Activated CD4-positive, alpha-beta T cell treated with anti-CD3 and anti-CD28 coated beads, Interleukin-2, amount 10 ng/mL, durations not matched to agents 24 days and 14 days (primary cell): ENCODE measurements at places on chromosomes 12 and 14. TPM values are rescaled to one million over a fixed set of nuclear protein-coding genes. Genes with fewer than 3 reads are reported as not detected.

The LAG3 gene
- 253 and 269 TPM in 2 replicates for total RNA-seq

The CACNA1C gene
- 0.07 TPM in 2 replicates for total RNA-seq

The WBP11 gene
- total RNA-seq = 136 and 138 TPM in 2 replicates

The OR11H12 gene
- not detected in 2 replicates for total RNA-seq

The RERG gene
- total RNA-seq = not detected in 2 replicates

The SOAT2 gene
- total RNA-seq = not detected in 2 replicates

The CLEC4C gene
- not detected in 2 replicates for total RNA-seq

GRCh38 chr12:52056801-52057637 is 5.8 kb downstream of the NR4A1 start:
- H3K27me3 ChIP-seq = no peaks in the 10 kb centered on the region
- H3K4me1 ChIP-seq = peaks cover 18% of the 10 kb centered on the region
- H3K27ac ChIP-seq = no peak overlapping the region
- DNase-seq = no peak

DNA sequence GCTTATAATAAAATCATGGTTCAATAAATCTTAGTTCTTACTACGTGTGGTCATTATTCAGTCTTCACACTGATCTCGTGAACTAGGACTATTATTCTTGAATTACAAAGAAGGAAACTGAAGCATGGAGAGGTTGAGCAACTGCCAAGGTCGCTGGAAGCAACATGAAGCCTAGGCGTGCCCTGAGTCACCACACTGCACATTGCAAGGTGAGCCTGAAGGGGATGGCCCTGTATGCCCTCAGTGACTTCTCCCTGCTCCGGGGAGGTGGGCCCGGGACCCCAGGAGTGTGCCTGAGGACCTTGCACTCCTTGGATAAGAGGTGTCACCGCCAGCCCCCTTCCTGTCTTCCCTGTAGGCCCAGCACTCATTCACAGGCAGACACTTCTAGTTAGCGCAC is 161.6 kb downstream of the CACNA1C start:
- DNase-seq = no peak
- H3K27me3 ChIP-seq = peaks cover 11% of the 10 kb centered on the region
- no peaks in the 10 kb centered on the region for H3K4me1 ChIP-seq
- H3K27ac ChIP-seq = no peak overlapping the region

- peaks cover 4% of the 10 kb centered on the region for H3K36me3 ChIP-seq
- H3K27ac ChIP-seq = no peak overlapping the region
- no peaks in the 10 kb centered on the region for H3K27me3 ChIP-seq
- H3K4me1 ChIP-seq = peaks cover 19% of the 10 kb centered on the region
Measured at GRCh38 chr12:68953536-68953935, 20.6 kb upstream of the CPM start.

DNA sequence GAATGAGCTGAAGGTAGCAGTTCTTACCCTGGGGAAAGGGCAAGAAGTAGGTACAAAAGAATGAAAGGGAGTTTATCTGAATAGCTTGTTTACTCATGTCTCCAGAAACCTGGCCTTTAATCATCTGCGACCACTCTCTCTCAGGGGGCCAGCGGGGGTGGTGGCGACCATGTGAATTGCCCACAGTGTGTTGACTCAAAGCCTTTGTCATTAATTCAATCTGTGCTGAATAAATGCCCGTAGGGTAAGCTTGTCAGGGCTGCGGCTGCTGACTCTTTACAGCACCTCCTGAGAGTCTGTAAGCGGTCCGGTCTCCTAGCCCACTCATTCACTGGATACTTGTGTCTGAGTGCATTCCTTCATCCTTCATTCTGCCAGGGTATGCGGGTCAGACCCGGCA is 874.4 kb downstream of the SLC6A15 start:
- no peaks in the 10 kb centered on the region for H3K36me3 ChIP-seq
- no peak for DNase-seq
- no peaks in the 10 kb centered on the region for H3K4me1 ChIP-seq

DNA sequence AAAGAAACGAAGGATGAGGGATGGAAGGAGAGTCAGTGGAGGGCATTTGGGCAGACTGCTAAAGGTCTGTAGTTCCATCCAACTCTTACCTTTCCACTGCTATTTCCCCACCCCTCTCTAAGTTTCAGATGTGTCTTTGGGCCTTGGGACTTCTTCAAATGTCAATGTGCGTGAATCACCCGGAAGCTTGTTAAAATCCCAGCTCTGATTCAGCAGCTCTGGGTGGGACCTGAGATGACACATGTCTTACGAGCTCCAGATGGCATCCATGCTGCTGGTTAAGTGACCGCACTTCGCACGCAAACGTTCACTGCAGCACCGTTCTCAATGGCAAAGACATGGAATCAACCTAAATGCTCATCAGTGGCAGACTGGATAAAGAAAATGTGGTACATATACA is 309.9 kb downstream of the VRK1 start:
- no peak for DNase-seq
- peaks cover 2% of the 10 kb centered on the region for H3K36me3 ChIP-seq
- H3K4me3 ChIP-seq = no peak overlapping the region
- peaks cover 1% of the 10 kb centered on the region for H3K27me3 ChIP-seq
- H3K4me1 ChIP-seq = no peaks in the 10 kb centered on the region

GRCh38 chr12:101857043-101857558 is 20.3 kb upstream of the DRAM1 start:
- no peak for DNase-seq
- no peaks in the 10 kb centered on the region for H3K27me3 ChIP-seq
- peaks cover 3% of the 10 kb centered on the region for H3K36me3 ChIP-seq
- no peak overlapping the region for H3K27ac ChIP-seq

DNA sequence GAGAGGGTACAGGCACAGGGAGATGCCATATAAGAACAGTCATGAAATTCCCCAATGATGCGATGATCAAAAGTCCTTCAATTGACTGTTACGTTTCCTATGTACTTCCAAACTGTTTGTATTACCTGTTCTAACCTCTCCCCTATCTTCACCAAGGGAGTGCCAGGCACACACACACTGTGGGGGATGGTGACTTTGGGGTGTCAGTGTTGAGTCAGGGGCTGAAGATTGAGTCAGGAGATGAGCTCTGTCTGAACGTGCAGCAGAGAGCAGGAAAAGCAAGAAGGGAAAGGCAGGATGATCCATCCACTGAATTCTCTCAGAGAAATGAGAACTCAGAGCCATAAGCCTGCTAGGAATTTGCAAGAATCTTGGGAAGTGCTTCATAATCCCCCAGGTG is 153.4 kb downstream of the EFCAB11 start:
- H3K4me3 ChIP-seq = no peak overlapping the region
- no peak overlapping the region for H3K27ac ChIP-seq
- H3K27me3 ChIP-seq = peaks cover 2% of the 10 kb centered on the region
- no peaks in the 10 kb centered on the region for H3K36me3 ChIP-seq
- DNase-seq = no peak

- DNase-seq = no peak
- H3K27me3 ChIP-seq = no peaks in the 10 kb centered on the region
- H3K27ac ChIP-seq = no peak overlapping the region
- H3K4me3 ChIP-seq = no peak overlapping the region
- H3K36me3 ChIP-seq = peaks cover 3% of the 10 kb centered on the region
- no peaks in the 10 kb centered on the region for H3K4me1 ChIP-seq
Measured at GRCh38 chr12:124368421-124369032, 73.6 kb downstream of the RFLNA start.

DNA sequence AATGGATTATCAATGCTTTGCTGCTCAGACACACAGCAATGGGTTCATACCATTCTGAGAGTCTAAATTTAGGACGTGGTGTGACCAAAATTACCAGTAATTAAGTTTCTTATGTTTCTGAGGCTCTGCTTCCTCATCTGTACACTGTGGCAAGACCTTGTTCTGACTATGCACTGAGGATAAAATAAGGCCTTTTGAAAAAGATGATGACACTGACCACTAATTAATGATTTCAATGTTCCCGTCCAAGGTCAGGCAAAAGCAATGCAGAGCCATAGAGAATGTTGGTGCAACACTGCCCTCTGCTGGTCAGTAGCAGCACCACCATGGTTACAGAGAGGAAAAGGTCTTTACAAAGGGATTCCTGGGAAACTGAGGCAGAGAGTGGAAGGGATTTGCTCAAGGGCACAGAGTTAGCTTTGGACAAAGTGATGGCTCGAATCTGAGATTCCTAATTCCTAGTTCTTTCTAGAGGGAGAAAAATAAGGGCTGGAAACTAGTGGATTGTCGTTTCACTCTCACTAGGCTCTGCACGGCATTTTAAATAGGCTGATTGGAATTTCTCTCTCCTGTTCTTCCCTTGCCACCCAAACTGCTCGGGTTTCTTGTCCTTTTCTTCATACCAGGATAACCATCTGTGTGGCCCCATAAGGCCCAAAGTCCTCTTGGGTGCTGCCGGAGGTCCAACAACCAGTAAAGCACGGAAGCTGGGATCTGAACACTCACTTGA is 22.3 kb upstream of the P2RX7 start:
- H3K27ac ChIP-seq = peak overlapping the region; percentile 37
- no peaks in the 10 kb centered on the region for H3K36me3 ChIP-seq
- DNase-seq = peak; percentile 89
- H3K4me1 ChIP-seq = peaks cover 6% of the 10 kb centered on the region

GRCh38 chr14:79363291-79363690 is 848.0 kb downstream of the DIO2 start:
- no peak overlapping the region for H3K27ac ChIP-seq
- no peaks in the 10 kb centered on the region for H3K27me3 ChIP-seq

DNA sequence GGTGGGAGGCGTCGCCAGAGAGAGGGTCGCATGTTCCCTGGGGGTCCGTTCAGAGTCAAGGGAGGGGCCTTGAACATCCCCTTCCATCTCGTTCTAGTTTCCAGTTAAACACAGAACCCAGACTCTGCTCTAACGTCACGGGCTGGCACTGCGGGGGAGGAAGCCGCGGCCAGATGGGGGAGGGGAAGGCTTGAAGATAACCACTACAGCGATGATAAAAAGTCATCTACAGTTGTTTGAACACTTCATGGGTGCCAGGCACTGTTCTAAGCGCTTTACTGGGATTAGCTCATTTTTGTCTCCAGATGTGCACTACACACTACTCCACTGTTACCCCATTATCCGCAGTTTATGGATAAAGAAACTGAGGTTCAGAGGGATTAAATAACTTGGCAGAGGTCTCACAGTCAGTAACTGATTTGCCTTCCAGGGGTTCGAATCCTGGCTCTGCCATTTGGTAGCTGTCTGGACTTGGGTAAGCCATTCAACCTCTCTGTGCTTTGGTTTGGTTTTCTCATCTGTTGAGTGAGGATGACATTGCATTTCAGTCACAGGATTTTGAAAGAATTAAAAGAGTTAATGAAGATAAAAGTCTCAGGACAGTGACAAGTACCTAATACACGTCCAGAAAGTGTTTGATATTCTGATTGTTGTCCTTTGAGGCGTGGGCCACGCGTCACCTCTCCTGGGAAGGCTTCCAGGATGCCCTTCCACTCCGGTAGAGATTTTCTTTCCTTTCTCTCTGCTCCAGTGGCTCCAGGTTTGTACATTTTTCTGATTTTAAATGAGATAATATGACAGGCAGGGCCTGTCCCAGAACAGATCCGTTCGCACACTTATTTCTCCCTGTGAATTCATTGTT is 798 bp upstream of the RASAL1 start:
- peak overlapping the region; percentile 54 for H3K27ac ChIP-seq
- no peaks in the 10 kb centered on the region for H3K36me3 ChIP-seq
- H3K4me1 ChIP-seq = peaks cover 16% of the 10 kb centered on the region
- peak; percentile 78 for DNase-seq
- H3K27me3 ChIP-seq = peaks cover 2% of the 10 kb centered on the region

DNA sequence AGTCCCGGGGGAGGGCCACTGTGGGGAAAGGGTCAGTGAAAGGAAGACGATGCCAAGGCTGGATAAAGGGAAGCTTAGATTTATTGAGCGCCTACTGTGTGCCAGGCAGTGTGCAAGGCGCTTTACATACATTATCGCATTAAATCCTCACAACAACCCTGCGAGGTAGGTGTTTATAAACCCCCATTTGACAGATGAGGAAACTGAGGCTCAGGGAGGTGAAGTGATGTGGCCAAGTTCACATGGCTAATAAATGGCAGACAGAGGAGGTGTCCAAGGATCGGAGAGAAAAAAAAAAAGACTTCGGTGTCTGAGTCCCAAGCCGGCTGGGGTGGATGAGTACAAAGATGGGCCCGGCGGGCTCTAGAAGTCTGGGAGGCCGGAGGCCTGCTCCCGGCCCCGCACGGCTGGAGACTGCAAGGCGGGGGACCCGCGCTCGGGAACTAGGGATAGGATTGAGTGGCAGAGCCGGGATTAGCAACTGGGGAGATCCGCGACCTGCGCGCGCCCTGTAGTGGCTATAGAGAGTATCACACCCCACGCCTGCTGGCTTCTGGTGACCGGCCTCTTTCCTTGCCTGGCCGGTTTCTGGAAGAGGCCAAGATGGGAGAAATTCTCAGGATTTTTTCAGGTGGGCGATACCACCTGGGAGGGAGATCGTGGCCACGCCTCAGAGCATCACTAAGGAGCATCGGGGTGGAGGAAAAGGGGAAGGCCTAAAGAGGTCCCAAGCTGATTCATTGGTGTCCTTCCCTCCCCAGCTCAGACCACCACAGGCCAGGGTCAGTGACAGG is 3.9 kb downstream of the DDN start:
- peak overlapping the region; percentile 25 for H3K4me3 ChIP-seq
- H3K4me1 ChIP-seq = peaks cover 30% of the 10 kb centered on the region
- peak; percentile 87 for DNase-seq
- H3K27ac ChIP-seq = no peak overlapping the region

DNA sequence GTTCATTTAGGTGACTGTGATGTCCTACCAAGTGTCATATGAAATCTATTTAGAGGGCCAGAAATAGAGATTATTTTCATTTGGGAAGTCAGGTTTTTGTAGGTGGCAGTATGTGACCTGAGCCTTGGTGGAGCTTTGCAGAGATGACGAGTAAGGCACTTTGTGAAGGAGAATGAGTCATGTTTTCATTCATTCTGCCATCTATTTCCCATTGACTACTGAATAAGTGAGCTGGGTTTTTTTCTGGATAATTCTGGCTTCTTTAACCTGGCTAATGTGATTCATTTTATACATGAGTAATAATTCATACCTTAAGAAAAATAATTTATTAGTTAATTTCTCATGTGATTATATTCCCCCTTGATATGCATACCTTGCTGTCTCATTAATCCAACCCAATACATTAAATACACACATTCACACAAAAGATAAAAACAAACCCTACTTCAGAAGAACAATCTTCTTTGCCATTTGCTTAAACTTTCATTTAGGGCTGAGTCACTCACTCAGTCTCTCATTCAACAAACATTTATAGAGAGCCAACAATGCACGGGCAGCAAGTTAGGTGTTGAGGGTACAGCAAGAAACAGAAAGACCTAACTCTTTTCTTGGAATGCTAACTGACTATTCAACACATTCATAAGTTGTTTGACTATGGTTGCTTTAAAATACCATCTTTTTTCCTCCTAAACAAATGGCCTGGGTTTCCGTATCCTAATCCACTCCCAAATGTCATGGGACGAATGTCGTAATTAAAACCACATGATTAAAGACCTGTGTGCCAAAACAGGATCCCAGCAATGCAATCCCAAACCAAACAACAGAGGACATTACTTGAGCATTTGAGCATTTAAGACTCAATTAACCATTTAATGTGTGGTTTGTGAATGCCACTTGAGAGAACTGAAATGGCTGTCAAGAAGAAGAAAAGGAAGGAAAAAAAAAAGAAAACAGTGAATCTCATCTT is 78.0 kb downstream of the KITLG start:
- no peaks in the 10 kb centered on the region for H3K36me3 ChIP-seq
- H3K27ac ChIP-seq = no peak overlapping the region
- no peaks in the 10 kb centered on the region for H3K27me3 ChIP-seq
- H3K4me1 ChIP-seq = no peaks in the 10 kb centered on the region

GRCh38 chr12:113988064-113988451 is 21.9 kb upstream of the RBM19 start:
- H3K27ac ChIP-seq = no peak overlapping the region
- no peaks in the 10 kb centered on the region for H3K4me1 ChIP-seq
- H3K4me3 ChIP-seq = no peak overlapping the region
- peaks cover 20% of the 10 kb centered on the region for H3K27me3 ChIP-seq
- no peaks in the 10 kb centered on the region for H3K36me3 ChIP-seq
